Suppressor macrophage treated with lipopolysaccharide for 4 hours (primary cell): ENCODE measurements at places on chromosomes 3 and 15.
A peak's percentile ranks its signal among the peaks of the same experiment; 100 is the strongest.

GRCh38 chr15:39331584-39331983 is 249.3 kb upstream of the THBS1 start:
- DNase-seq = no peak

GRCh38 chr3:54042259-54042823 is 80.0 kb upstream of the CACNA2D3 start:
- DNase-seq = no peak

DNA sequence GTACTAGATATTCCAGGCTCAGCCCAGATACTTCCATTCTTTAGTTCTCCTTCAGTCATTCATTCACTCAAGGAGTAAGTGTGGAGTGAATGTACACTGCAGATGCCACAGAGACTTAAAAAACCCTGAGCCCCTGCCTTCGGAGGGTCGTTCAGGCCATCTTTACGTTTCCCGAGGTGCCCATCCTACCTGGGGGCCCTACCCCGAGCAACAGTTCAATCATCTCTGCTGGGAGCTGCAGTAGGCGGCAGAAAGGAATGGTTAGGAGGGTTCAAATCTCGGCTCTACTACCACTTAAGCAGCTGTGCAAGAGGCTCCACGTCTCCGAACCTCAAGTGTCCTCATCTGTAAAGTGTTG is 613 bp downstream of the SEC13 start:
- no peak for DNase-seq

DNA sequence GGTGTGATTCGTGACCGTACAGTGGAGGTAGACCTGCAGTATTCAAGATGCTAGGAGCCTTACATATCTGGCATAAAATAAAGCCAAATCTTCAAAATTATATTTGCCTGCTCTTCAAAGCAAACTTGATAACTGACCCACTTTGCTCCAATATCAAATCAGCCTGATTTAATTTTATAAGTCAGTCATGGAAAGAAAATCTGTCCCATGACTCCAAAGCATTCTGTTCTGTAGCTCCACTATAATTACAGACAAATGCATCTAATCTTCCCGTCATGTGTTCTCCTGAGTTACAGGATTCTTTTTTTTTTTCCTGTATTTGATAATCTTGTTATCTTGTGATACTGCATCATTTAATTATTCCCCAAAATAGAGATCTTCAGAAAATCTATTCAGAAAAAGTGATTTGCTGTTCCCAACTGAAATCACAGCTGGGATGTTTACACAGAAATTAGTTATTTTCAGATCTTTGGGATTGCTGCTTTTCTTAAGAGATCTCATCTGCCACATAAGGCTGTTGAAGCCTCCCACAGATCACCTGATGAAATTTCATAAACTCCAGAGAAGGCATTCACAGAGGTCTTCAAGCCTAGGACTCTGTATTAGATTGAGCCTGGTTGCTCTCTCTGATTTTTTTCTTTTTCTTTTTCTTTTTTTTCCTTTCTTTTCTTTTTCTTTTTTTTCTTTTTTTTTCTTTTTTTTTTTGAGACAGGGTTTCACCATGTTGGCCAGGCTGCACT is 27.2 kb downstream of the TIMP4 start:
- no peak for DNase-seq

DNA sequence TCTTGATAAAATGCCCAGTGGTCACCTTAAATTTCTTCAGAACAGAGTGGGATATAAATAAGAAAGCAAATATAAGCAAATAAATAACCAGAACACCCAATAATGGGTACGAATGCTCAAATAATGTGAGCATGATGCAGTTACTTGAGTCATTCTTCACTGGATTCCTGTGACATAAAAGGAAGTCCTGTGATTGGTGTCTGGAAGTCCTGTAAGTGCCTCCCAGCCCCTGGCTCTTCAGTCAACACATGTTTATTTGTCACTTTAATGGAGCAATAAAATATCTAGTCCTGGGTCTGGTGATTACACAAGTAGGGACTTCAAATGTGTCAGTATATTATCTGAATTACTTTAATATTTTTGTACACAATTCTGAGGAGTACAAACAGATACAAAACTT is 30.4 kb downstream of the TMEM212 start:
- DNase-seq = peak; percentile 75

DNA sequence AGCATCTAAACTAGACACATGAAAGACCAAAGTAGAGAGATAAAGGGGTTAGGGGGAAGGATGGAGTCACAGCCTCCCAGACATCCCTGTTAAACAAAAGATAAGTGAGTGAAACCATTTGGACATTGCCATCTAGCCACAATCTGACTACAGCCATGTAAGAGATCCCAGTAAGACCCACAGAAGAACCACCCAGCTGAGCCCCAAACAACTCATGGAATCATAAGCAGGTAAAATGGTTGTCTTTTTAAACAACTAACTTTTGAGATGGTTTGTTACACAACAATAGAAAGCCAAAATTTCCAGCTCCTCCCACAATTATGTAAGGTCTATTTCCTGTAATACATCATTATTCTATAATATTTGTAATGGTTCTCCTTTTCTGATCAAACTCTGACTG is 437.5 kb downstream of the IGSF11 start:
- no peak for DNase-seq

GRCh38 chr3:150210461-150211110 is 197.5 kb upstream of the TSC22D2 start:
- no peak for DNase-seq

GRCh38 chr3:151556596-151556995 is 95.7 kb upstream of the IGSF10 start:
- DNase-seq = peak; percentile 24

- DNase-seq = peak; percentile 30
These were observed at the start of gene ANKRD63 for GRCh38 chr15:40282869-40283614. Gene ANKRD63, minus strand, starts transcription at chr15:40283064. Its CDS starts 478 bp downstream, at chr15:40282586.

- DNase-seq = no peak
These were observed 79.7 kb upstream of the FLNB start for GRCh38 chr3:57928511-57928910.

- DNase-seq = no peak
These were observed 4.6 kb downstream of the PLIN1 start for GRCh38 chr15:89674526-89674925.

- no peak for DNase-seq
These were observed 55.9 kb downstream of the ALCAM start for GRCh38 chr3:105422645-105423044.

DNA sequence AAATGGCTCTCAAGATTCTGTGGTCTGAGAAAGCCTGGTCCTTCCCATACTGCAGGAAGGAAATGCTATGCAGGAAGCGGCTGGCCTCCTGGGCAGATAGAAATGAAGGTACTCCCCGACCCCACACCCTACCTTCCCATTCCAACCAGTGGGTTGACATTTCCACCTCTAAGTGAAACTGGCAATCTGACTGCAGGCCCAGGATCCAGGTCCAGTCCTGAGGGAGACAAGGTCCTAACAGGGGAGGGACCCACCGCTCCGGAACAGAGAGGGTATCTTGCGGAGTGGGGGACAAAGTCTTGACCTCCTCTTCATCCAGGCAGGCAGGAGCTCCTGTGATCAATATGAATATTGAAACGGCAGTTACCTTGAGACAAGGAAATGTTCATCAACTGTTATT is 6.6 kb upstream of the LOXL1 start:
- DNase-seq = no peak

GRCh38 chr3:151356794-151357462 is 27.6 kb upstream of the P2RY13 start:
- DNase-seq = no peak

DNA sequence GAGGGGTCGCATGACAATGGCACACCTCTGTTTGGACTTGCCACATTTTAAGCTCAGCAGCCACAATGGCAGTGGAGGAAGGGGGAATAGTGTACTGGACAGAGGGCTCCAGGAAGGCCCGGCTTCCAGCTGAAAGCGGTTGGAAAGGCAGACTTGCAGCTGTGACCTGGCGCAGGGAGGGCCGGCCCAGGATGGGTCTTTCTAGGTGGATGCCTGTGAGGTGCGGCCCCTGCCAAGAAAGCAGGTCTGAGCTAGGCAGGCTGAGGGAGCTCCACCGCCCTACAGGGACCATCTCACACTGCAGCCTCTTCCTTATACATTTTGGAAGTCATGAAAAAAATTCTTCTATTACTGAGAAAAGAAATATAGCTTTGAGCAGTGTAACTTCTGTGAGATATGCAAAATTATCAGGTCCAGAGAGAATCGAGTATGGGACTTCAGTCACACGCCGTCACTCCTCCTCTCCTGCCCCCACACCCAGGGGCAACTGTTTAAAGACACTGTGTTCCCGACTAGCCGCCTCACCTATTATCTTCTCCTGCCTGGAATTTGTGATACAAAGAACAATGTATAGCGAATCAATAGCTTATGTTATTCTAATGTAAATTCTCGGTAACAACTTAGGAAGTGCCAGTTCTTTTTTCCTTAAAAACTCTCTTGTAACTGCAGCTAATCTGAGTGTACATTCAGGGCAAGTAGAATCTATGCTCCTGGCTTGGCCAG is 331.0 kb downstream of the OCA2 start:
- no peak for DNase-seq

DNA sequence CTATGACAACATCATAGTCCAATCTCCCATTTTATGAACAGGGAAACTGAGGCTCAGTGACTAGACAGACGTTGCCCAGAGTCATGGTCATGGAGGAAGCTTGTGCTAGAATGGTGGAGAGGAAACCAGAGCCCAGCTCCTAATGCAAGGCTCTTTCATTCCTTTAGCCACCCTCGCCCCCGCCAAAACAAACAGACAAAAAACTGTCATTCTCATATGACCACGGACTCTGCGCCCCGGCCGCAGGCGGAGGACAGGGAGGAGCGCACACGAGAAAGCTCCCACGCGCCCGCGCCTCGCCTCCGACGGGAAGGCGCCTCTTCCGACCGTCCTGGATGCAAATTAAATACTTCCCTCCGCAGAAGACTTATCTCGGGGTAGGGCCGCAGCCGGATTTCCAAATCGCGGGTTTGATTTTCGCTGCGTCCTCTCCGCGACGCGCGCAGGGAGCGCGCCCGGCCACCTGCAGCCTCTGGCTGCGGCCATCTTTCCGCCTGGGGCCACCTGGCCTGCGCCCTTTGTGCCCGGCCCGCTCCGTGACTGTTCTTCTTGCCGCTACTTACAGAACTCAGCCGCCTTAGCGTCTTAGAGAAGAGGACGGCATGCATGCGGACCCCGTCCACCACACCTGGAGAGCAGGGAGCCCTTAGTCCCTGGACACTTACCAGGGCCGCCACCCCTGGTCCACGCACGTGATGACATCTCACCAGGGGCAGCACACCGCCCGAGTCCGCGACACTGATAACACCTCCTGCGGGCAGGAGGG is 670 bp upstream of the ATP13A3 start:
- peak; percentile 95 for DNase-seq

DNA sequence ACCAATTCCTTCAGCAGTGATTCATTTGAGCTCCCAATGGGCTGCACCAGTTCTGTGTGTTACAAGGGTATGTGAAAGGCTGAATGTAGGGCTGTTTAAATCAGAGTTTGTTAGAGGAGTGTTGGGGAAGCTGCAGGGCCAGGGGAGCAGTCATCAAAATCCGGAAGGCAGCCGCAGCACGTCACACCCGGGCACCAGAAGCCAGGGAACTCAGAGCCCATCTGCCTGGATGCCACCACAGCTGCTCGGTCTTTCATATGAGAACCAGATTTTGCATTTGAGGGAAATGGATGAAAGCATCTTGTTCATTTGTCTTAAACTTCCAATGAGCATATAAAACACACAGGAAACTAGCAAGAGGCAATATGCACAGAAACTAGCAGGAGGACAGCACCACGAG is 24.2 kb upstream of the NEO1 start:
- no peak for DNase-seq

DNA sequence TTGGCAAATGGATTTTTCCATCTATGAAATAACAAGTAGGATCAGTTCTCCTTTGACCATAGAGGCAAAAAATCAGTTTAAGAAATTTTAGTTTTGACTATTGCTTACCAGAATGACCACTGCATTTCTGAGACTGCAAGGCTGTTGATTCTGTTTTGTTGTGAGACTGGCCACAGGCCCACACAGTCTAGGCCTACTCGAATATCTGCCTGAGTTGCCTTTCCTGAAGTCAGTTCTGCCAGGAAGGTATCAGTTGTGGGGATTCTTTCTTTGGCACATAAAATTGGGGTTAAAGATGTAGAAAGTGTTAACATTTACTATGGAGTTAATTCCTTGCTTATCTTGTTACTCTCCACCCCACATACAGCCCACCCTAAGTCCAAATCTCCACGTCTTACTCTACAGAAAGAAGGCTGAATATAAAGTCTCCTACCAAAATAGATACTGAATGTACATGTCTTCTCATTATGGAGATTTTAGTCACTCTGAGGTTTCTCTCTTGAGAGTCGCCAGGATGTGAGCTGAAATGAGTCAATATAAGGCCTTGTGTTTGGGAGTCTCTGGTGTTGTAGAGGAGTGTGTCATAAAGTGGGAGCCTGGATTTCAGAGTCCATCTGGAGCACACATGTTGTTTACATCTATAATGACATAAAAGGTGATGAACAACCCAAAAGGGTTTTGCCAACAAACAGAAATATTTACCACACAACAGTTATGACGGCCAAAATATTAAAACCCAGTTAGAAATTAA is 45.0 kb upstream of the WWTR1 start:
- DNase-seq = no peak

GRCh38 chr3:184320104-184320445 is 5.7 kb downstream of the EIF4G1 start:
- DNase-seq = peak; percentile 87

DNA sequence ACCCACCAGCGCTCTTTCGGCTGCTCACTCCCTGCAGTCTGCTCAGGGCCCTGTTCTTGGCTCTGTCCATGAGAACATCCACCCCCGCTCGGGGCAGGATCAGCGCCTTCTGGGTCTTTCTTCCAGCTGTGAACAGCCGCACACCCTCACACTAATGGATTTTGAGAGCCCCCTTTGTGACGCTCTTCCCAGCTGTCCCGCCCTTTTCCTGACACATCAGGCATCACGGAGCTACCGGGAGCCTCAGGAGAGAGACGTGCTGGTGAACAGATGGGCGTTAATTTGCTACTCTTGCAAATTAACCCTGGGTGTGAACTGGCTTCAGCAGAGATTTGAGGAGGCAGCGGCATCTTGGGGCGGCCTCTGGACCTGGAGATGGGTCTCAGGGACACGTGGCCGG is 113.0 kb downstream of the TMEM266 start:
- DNase-seq = no peak

GRCh38 chr3:107943786-107944523 is 146.9 kb downstream of the CD47 start:
- peak; percentile 75 for DNase-seq

- no peak for DNase-seq
These were observed 66.1 kb downstream of the WHAMM start for GRCh38 chr15:82875411-82876003.
